Right kidney (tissue), 9 donors: ENCODE measurements at places on chromosomes 13 and 19.

- DNase-seq = no peak
Measured at GRCh38 chr19:29366757-29367156, 153.8 kb upstream of the UQCRFS1 start.

DNA sequence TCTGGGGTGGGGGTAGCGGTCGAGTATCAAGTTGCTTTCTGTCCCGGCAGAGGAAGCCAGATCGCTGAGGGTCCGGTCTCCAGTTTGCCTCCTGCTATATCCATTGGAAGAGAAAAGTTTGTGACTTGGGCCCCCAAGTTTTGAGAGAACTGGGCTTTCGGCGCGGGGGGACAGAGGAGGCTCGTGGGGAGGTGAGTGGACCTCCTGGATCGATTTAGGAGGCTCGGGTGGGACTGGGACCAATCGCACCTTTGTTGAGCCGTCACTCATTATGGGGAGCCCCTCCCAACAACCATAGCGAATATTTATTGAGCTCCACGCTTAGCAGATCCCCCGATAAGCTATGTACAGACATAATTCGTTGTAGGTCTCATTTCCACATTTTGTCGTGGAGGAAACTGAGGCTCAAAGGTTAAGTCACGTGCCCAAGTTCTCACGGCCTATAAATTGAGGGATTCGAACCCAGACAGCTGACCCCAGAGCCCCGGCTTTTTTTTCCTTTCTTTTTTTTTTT lies 909 bp downstream of the RFXANK start:
- peak; percentile 64 for DNase-seq

DNA sequence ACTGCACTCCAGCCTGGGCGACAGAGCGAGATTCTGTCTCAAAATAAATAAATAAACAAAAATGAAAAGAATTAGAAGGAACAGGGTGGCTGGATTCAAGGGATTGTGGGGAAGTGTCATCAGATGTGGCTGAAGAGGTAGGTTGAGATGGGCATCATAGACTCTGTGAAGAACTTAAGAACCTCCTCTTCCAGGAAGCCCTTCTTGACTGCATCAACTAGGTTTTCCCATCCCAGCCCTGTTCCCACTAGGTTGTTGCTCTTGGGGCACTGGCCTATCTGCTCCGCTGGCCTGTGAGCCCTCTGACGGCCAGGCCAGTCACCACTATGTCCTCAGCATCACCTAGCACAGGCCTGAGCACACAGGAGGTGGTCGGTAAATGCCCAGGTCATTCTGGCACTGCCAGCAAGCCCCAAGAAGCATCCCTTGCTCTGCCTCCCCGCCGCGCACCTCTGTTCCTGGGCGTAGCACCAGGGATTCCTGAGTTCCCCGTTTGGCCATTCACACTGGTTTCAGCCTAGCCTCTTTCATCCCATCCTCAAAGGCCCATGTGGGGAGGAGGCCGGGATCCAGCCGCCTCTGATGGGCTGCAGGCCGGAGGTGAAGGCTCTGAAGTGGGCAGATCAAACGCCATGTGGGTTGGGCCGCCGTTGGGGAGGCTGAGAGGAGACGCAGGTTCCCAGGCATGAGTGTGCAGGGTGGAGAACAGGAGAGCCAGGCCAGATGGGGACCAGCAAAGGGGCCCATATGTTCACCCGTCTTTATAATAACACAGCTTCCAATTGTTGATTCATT lies 27.6 kb upstream of the SLC1A5 start:
- no peak for DNase-seq

- no peak for DNase-seq
Measured at GRCh38 chr19:7230826-7231225, 63.4 kb downstream of the INSR start.

GRCh38 chr19:3494051-3494450 lies 6.4 kb downstream of the DOHH start:
- no peak for DNase-seq

GRCh38 chr19:355134-355533 lies 10.5 kb upstream of the MIER2 start:
- DNase-seq = no peak

- DNase-seq = no peak
Measured at GRCh38 chr19:18093439-18094161, 4.0 kb upstream of the MAST3 start.
